NCI-H345 (cell line): ENCODE measurements at places on chromosomes 1 and 21.

DNA sequence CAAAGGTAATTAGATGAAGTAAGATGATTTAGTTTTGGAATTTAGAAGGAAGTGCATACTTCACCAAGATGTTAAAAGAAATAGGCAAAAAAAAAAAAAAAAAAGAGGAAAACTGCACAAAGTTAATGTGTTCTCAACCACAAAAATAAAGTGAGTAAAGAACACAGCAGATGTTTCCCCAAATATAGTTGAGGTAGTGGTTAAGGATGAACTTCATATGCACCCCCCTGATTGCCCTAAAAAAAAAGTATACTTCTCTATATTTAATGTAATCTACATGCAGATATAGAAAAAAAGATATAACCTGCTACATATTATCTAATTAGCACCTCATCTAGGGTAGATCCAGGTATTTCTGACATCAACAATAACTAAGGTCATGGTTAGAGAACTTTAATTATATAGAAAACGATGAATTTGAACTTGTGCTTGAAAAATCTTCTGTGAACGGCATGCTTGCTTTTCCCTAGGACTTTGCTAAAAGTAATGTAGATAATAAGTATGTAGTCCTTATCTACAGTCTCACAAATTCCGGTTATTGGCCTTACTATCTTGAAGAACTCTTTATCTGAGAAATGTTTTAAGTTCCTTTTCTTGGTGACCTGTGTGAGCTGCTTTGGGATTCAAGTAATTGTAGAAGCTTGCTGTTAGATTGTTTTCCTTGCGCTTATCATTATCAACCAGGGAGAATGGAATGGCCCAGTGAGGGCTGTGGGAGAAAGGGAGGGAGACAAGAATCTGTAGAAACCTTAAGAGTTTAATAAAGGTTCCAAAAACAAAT is 70.1 kb upstream of the LRRC7 start:
- no peak for DNase-seq

GRCh38 chr21:39119891-39120290 is 63.4 kb downstream of the PSMG1 start:
- no peak for DNase-seq

GRCh38 chr1:230150615-230151014 is 83.6 kb downstream of the GALNT2 start:
- no peak for DNase-seq

- peak; percentile 33 for DNase-seq
Measured at GRCh38 chr1:66119148-66119547, 326.5 kb downstream of the PDE4B start.

- peak; percentile 59 for DNase-seq
Measured at GRCh38 chr1:153945131-153945794, 1.3 kb downstream of the DENND4B start.

DNA sequence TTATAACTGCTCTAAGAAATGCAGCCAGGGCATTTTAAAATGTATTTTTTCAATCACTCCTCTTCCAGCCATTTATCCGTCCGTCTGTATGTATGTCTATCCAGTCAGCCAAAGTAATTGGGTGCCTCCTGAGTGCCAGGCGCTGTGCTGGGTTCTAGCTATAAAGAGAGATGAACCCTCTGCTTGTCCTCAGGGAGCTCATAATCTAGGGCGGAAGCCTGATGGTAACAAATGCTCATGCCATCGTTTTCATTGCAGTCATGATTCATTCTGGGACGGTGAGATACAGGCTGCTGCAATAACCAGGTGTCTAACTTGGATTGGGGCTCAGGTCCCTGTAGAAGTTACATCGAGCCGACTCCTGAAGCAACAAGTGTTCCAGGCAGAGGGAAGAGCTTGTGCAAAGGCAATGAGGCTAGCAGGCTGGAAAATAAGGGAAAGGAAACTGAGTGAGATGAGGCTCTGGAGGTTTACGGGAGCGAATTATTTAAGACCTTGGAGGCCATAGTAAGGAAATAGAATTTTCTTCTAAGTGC is 11.6 kb downstream of the IFI6 start:
- DNase-seq = no peak

GRCh38 chr1:152052606-152053005 is 15.8 kb upstream of the S100A11 start:
- peak; percentile 83 for DNase-seq

GRCh38 chr1:25544243-25544764 is 898 bp downstream of the LDLRAP1 start:
- DNase-seq = peak; percentile 26

- DNase-seq = no peak
Measured at GRCh38 chr1:93078203-93078602, 880 bp upstream of the MTF2 start.

DNA sequence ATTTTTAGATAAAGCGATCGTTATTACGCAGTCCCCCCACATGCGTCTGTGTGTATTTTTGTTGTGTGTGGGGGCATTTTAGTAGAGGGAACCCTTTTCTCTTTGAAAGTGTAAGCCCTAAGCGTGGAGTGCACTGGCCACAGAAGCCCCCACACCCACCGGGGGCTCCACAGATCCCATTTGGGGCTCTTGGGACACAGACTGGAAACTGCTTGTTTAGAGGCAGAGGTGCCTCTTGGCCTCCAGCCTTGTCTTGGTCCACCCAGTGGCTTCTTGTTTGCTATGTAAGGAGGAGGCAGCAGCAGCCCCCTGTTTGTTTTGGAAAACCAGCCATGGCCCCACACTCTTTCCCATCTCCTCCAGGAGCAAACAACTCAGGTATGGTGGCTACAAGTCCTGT is 42.8 kb downstream of the SLC37A1 start:
- no peak for DNase-seq

DNA sequence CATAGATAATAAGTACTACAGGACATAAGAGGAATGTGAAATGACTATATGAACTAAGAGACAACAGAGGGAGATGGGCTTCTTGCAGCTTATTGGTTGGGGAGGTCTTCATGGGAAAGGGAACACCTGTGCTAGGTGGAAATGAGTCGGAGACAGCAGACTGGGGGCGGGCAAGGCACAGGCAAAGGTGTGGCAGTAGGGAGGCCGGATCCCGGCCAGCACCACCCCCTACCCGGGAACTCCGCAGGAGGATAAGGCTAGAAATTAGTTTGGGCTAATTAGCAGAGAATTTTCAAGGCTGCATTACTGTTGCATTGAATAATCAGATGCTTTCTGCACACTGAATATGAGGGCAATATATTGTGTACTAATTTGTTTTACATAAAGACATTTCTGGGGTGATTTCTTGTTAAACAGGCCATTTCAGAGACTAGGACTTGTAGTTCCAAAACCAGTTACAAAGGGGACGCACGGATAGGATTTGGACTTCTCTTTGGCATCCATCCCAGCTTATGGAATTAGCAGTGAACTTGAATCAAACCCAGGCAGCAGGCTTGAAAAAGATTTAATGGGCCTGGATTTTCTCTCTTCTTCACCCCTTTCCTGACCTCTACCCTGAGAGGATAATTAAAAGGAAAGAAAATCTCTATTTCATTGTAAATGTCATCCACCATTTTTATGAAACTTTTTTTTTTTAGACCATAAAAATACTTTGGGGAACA is 2.2 kb upstream of the HUNK start:
- DNase-seq = no peak

GRCh38 chr1:192485692-192486436 is 89.7 kb upstream of the RGS1 start:
- no peak for DNase-seq

DNA sequence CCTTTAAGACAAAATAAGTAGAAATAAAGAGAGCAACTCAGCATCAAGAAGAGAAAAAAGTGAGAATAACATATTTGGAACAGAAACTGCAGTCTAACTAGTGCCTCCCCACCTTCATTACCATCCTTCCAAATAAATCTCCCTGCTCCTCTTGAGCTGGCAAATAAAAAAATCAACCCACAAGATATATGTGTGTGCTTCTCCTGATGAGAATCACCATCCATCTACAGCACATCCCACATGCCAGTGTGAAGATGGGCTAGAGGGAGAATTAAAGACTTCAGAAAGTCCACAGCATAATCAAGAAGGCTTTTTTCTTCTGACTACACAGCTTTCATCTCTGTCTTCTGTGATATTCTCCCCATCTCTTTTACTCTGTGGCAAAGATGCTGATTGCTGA is 244.1 kb downstream of the SPATA17 start:
- DNase-seq = no peak

DNA sequence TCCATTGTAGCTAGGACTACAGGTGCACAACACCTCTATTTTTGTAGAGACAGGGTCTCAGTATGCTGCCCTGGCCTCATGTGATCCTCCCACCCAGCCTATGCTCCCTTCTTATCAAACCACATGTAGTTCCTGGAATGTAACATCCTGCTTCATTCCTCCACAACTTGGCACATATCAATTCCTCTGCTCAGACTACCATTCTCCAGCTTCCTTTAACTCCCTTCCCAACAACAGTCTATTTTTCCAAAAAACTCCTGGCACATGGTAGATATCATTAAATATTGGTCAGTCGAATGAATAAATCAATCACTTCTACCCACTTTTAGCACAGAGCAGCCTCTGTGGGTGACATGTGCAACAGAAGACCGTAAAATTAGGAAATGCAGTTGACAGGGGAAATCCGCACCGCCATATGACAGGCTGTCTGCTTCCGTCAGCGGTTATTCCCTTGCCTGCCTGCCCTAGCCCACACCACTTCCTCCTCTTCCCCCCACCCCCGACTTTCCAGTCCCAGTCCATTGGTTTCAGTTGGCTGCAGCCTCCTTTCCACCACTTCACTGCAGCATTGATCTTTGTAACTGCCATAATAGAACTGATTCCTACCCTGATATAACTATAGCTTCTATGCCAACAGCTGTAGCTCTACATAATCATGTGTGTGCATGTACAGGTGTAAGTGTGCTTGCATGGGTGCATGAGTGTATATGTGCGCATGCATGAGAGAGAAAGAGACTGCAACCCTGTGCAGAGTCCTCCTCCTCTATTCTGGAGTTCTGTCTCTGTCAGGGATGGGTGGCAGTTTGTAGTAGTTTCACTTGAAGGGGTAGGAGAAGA is 6.8 kb upstream of the AKR1A1 start:
- DNase-seq = no peak

GRCh38 chr1:77511440-77511840 is 171.0 kb downstream of the ZZZ3 start:
- DNase-seq = no peak

- no peak for DNase-seq
Measured at GRCh38 chr1:226063977-226064815, 1.7 kb downstream of the H3-3A start.

GRCh38 chr1:230857077-230857476 is 11.2 kb downstream of the C1orf198 start:
- DNase-seq = no peak

DNA sequence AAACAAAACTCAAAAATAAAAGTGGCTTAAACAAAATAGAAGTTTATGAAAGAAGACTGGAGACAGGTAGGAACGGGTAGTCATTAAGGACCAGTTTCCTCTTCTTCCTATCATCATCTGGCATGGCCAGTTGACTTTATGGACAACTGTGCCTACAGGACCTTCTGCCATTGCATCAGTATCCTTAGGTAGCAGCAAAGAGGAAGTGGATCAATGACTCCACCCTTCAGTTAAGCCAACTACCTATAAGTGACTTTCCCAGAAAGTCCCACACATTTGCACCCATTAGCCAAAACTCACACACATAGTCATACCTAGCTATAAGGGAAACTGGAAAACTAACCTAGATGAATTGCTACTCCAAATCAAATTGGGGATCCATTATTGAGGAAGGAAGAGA is 51.7 kb downstream of the RASAL2 start:
- no peak for DNase-seq

DNA sequence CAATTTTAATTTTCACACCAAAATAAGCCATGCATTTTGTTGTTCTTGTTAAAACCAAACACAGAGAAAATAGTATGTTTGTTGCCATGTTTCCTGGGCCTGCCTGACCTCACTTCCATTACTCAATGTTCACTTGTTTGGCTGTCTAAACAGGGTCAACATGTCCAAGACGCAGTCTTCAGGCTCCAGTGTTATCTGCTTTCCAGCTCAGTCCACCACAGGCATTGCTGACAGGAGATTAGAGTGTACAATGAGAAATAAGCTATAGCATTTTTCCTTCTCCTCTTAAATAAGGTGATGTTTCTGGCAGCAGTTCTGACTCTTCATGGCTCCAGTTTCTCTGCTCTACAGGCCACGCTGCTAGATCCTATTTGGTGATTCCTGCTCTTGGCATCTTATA is 1030.5 kb downstream of the KCNT2 start:
- no peak for DNase-seq

- no peak for DNase-seq
Measured at GRCh38 chr21:28579986-28580550, 412.6 kb downstream of the LTN1 start.

GRCh38 chr1:10932088-10932487 is 80.4 kb upstream of the TARDBP start:
- no peak for DNase-seq

- DNase-seq = no peak
Measured at GRCh38 chr1:24955161-24955560, 25.1 kb upstream of the RUNX3 start.

- no peak for DNase-seq
Measured at GRCh38 chr1:116854716-116855115, 55.0 kb upstream of the PTGFRN start.

GRCh38 chr1:97164276-97164639 is 442.7 kb downstream of the PTBP2 start:
- DNase-seq = no peak

- peak; percentile 85 for DNase-seq
Measured at GRCh38 chr1:24704411-24705259, 40.6 kb upstream of the CLIC4 start.

DNA sequence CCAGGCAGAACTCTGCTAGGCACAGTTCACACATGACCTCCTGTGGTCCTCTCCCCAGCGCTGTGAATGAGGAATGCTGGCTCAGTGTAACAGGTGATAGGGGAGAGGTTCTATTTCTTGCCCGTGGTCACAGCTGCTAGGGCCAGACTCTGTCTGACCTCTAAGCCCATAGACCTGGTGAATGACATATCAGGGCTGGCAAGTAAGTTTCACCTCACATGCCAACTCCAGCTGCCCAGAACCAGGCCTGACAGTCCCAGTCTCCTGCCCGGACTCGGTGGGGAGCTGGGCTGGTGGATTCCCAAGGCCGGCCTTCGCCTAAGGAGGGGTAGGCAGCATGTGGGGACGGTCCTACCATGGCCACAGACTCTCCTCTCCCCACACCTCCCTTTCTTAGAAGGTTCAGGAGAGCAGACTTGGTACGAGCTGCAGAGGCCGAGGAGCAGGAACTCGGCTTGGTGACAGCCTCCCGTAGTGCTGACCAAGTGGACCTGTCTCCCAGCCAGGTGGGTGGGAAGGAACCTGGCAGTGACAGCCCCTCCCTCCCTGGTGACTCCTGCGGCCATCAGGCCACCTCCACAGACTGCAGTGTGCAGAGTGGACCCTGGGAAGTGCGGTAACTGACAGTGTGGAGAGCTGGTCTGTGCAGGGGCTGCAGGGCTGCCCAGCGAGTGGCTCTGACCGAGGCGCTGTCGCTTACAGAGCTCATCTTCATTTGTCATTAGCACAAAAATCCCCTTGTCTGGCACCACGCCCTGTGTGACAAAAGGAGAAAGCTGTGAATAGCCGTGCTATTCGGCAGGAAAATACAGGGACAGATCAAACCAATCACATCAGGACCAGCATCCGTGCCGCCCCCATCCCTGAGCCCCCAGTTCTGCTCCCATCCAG is 74.6 kb downstream of the SCCPDH start:
- no peak for DNase-seq
